Left ventricle myocardium superior (tissue), 1 donor: ENCODE measurements at places on chromosomes 2 and 18. TPM values are rescaled to one million over a fixed set of nuclear protein-coding genes. Genes with fewer than 3 reads are reported as not detected.

RAMP1 gene
- 151 TPM for total RNA-seq

ZNF521 gene
- total RNA-seq: 28.8 TPM

TSGA10 gene
- total RNA-seq: 4.7 TPM

SRD5A2 gene
- not detected for total RNA-seq

GRCh38 chr2:20643826-20644225 lies 7.1 kb downstream of the HS1BP3 start:
- DNase-seq: no peak

- no peak for DNase-seq
Observed at GRCh38 chr2:234211797-234212196, 161.3 kb downstream of the SPP2 start.

- DNase-seq: no peak
Observed at GRCh38 chr2:98709535-98709934, 21.4 kb downstream of the MGAT4A start.

DNA sequence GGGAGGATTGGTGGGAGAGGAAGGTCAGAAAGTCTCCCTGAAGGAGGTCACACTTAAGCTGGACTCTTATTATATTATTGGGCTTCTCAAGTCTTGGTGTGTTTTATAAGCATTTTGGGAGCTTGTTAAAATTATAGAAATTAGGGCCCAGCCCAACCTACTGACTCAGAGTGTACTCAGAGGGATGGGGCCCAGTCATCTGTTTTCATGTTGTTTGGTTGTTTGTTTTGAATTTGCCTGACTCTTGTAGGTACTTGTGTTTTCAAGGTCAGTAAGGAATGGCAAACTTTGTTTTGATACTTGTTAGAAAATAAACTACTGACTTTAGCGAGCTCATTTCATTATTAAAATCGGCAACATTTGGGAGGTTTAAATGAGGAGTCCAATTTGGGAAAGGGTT lies 152.0 kb downstream of the INSIG2 start:
- DNase-seq: no peak

- DNase-seq: peak; percentile 85
Observed at GRCh38 chr2:237320801-237321560, 93.0 kb downstream of the COL6A3 start.

GRCh38 chr18:20988726-20989125 lies 122.9 kb downstream of the ROCK1 start:
- no peak for DNase-seq

- no peak for DNase-seq
Observed at GRCh38 chr2:32812316-32812715, 134.4 kb upstream of the LTBP1 start.

GRCh38 chr2:135773319-135773718 lies 31.7 kb downstream of the UBXN4 start:
- no peak for DNase-seq
